ENCODE measurements at places on chromosomes 3 and 15.

DNA sequence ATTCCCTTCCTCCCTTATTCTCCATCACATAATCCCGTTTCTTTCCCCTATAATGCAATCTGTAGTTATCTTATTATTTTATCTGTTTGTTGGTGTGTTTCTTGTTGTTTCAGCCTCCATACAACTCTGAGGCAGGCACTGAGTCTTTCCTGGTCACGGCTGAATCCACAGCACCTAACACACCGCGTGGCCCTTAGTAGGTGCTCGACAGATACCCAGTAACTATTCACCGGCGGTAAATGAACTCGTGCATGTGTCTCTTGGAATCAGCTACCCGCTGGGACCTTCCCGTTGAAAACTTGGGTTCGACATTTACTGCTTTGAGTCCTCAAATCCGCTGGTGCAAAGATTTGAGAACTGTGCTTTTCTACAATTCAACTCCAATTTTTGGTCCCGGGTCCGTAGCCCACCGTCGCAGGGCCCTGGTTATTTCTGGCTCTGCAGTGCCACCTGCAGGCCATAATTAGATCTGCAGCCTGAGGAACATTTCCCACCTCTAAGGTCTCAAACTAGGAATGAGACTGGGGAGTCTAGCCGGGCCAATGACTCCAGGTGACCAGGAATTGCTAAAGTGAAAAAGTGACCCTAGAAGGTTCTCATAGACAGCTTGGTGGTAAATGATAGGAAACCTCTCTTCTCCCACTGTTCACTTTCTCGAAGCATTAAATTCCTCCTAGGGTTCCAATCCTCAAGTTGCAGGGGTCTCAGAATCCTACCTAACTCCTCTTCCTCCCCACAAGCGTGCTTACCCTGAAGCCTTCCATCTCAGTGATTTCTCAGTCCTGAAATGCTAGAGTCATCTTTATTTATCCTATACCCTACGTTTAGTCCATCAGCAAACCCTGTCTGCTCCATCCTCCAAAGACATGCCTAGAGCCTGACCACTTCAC lies 40.0 kb upstream of the TRH start:
- no peak for DNase-seq

DNA sequence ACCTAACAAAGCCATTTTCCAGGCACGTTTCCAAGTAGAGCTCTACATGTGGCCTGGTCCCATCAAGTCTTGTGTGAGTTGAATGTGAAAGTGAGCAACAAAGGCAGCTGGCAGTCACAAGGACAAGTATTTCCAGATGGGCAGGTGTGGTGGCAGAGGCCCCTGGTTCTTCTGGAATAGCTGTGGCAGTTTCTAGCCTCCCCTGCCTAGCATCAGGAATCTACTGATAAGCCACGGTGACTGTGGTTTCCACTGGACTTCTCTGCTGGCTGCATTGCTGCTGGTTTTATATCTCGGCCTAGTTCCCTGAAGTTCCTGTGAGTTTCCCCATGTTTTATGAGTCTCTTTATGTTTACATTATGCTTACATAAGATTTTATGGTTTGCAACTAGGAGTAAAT lies 117.7 kb downstream of the GOLIM4 start:
- DNase-seq, result no peak

DNA sequence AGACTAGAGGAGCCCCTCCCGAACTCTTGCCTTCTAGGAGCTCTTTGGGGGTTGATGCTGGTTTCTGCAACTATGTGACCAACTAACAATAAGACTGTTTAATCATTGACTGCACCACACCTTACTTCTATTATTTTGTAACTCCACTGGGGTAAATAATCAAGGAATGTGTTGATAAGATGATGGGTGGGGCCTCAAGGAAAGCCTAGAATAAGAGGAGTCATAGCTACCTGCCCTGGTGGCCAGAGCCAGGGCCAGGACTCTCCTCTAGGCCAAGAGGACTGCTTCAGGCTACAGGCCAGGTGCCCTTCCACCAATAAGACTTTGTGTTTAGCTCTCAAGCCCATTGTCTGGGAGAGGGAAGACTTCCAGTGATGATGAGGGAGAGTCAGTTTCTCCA lies 41.2 kb upstream of the PIAS1 start:
- no peak for DNase-seq

DNA sequence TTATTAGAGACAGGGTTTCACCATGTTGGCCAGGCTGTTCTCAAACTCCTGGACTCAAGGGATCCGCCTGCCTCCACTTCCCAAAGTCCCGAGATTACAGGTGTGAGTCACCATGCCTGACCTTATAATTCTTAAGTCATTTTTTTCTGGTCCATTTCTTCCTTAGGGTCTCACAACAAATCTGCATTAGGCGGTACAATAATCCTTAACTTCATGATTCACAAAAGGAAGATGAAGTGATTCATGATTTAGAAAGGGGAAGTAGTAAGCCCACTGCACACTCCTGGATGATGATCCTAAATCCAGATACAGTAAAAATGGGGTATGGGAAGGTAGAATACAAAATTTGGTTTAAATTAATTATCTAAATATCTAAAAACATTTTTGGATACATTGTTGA lies 45.0 kb upstream of the TKT start:
- no peak for DNase-seq

- no peak for DNase-seq
Observed at GRCh38 chr3:6861625-6862000, 698 bp downstream of the GRM7 start.

DNA sequence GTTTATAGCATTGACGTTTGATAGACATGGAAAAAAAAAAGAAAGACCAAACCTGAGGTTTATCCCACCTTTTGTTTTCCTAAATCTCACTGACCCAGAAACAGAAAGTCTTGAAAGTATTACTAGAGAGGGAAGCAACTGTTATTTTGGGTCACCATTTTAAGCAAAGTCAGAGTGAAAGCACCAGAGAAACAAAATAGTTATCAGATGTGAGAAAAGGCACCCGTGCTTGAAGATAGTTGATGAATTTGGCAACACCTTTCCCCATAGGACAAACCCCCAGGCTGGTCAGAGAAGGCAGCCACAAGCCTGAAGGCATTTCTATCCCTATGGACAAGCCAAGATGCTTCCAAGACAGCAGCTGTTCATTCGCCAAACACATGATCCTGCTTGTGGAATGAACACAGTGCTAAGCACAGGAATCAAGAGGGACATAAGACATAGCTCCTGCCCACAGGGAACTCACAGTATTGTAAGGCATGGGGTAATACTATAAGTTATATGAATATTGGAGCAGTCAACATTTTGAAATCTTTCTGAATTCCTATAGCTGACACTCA lies 170.9 kb downstream of the ERC2 start:
- no peak for DNase-seq

All from iPS DF 6.9 (cell line).